ENCODE measurements at places on chromosomes 6 and 20.

GRCh38 chr6:43516367-43516696 lies 394 bp downstream of the YIPF3 start:
- DNase-seq: no peak

- DNase-seq: no peak
Observed at GRCh38 chr6:156953127-156953478, 175.9 kb downstream of the ARID1B start.

DNA sequence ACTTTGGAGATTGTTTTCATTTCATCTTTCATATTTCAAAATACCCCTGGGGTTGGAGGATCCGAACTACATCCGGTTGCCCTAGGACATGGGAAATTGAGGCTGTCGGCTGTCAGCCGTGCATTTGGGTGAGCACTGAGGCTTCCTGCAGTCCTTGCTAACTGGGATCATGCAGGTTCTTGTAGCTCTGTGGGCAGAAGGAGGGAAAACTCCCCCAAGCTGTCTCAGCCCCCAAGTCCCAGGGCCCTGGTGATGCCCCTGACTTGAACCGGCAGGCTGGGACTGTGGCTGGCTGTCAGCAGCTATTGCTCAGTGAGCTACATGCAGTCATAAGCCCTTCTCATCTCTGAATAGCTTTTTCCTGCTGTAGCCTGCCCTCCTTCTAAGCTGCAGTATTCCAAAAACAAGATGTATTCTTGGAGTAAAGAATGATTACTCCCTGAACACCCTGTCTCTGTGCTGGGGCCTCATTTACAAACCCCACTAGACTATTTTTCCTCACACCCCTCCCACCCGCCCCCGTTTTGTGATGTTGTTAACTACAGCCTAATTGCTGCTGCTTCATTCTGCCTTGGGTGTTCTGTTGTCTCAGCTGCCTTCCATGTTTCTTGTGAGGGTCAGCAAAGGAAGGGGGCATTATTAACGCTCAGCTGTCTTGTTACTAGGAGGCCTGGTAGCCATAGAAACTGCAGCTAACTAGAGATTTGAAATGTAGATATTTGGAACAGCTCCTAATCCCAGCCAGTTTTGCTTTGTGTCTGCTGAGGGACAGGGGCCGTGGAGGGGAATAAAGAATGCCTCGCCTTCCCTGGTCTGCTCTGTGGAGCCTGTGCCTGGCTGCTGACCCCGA lies 18.1 kb downstream of the MTRES1 start:
- DNase-seq: no peak

DNA sequence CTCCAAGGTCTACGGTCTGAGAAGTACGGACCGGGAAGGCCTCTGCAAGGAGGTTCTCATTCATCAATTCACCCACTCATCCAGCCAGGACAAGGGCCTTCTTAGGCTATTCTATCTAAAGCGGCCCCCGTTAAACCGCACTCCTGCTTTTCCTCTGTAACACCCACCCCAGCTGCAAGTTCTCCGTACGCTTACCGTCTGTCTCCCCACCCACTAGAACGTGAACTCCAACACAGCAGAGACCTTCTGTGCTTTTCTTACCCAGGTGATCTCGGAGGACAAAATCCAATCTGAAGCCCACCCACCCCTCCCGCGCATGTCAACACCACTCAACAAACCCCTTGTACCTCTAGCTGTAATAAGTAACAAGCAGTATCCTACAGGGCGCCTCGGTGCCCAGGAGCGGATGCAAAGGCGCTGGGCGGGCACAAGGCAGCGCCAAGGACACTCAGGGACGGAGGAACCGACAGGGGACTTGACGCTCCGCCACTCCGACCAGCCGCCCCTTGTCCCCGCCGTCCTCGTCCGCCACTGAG lies 351 bp downstream of the AURKA start:
- DNase-seq: no peak

- DNase-seq: no peak
Observed at GRCh38 chr6:13260831-13261230, 67.5 kb downstream of the TBC1D7 start.

- DNase-seq: no peak
Observed at GRCh38 chr6:3229566-3230178, 2.2 kb upstream of the TUBB2B start.

- no peak for DNase-seq
Observed at GRCh38 chr6:36139991-36140710, 9.8 kb downstream of the MAPK13 start.

Measured in cortex of kidney (tissue), 1 donor.